Activated T-helper 9 cell treated with anti-CD3 and anti-CD28 coated beads, Interleukin-2, amount 50 U/mL, for 16 hours (primary cell): ENCODE measurements at places on chromosomes 7 and 10.

GRCh38 chr7:90713628-90714027, 117.5 kb downstream of the CDK14 start:
- DNase-seq, result no peak

- DNase-seq, result no peak
Measured at GRCh38 chr7:131629217-131629882, 72.9 kb upstream of the PODXL start.

DNA sequence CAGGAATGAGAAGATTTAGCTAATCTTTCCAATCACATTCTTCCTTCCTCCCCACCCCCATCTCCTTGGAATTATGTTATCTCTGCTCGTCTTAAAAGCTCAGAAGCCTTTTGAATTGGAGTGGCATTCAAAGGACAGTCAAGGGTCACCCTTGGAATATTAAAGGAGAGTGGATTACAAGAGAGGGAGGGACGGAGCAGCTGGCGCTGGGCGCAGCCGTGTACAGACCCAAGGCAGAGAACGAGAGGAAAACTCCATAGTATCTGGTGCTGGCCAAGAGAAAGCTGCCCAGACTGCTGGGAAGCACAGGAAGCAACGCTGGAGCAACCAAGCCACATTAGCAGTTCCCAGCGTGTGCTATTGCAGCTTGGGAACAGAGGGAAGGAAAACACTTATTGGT, 95.7 kb downstream of the POU6F2 start:
- no peak for DNase-seq

GRCh38 chr10:124993736-124994451, 52.0 kb downstream of the ZRANB1 start:
- no peak for DNase-seq

GRCh38 chr10:6148908-6149307, 53.8 kb upstream of the PFKFB3 start:
- no peak for DNase-seq

DNA sequence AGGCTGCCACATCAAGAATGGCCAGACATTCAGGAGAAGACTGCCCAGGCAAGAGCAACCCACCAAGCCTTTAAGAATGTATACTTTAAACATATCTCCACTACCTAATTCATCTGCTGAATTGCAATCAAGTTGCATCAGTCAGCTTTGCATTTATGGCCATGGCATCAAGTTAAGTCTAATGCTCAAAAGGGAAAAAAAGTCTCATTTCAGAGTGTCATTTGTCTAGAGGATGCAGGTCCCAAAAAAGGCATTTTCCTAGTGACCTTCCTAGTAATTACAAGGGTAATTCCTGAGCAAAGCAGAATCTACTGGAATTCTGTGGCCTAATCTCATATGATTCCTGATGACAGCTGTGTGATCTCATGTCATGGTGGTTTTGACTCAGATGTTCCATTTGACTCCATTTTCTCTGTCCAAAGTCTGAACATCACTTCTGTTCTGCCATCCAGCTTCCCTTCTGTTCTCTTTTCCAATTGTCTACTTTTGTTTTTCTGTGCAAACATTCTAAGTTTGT, 7.3 kb upstream of the CABCOCO1 start:
- no peak for DNase-seq

DNA sequence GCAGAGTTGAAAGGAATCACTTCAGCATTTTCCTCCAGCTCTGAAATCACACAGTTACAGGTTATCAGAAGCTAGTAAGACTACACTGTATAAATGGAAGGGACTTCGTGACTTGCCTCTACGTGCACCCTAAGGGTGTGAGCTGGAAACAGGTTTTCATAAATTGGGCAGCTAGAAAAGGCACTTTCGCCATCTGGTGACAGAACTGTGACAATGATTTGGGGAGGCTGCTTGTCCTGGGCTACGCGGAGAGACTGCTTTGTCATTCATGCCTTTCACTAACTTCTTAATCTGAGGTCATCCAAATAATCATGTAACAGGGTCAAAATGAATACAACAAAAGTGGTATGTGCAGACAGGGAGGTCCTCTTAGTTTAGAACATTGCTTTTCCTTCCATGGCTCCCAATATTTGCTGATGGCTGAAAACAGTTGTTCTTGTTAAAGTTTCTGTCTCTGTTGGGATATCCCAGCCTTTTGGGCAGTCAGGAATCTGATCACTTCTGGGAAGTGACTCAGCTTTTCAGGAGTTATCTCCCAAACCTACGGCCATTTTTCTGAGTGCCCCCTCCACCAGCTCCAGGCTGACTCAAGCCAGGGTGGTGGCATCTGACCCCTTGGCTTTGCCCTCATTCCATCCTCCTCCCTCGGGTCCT, 17.8 kb downstream of the VWC2 start:
- no peak for DNase-seq

DNA sequence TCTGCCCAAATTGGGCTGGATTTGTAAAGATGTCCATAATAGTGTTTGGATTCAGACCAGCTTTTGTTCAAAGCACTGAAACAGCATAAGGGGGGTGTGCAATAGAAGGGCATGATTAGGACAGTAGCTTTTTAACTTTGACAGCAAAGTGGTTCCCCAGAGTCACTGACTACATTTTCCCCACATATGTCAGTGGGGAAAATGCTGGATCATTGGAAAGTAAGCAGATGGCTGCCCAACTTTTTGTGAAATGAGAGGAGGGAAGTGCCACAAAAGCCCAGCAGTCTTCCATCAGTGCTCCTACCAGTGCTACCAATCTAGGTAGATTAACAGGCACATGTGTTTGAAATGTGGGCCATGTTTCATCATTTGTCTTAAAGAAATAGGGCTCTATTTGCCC, 162.8 kb downstream of the FZD1 start:
- no peak for DNase-seq

DNA sequence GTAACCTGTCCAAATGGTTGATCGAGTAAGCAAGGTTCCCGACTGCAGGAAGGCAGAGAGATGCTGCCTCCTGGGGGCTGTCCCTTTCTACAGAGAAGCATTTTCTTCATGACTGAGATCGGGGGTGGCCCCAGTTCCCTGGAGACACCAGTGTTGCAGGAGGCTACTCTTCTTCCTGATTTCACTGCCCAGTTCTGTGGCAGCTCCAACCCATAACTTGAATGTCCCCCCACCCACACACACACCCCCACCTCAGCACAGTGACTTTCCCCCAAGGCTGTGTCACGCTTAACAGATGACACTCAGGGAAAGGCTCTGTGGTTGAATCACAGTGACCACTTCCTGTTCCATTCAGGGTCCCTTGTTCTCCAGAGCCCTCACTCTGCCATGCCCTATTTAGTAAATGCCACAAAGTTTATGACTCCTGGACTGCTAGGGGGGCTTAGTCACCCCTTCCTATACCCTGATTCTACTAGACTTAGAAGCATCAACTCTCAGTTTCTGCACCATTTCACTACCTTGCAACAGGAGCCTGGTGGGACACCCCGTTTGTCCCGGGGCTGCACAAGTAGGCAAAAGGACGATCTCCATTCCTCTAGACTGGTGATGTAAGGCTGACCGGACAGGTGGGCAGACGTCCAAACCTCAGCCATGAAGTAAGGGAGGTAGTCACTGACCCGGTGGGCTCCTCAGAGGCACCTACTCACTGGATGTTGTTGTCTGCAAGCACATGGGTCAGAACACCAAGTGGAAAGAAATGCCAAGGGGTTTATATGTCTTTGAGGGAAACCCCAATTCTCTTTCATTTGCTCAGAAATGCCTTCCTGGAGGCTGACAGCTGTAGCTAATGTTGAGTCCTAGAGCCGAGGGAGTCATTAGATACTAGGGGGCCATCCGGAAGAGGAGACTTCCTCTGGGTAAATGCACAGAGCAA, 31.3 kb upstream of the SMC3 start:
- peak; percentile 65 for DNase-seq

- DNase-seq, result no peak
Measured at GRCh38 chr7:149310113-149310836, 48.3 kb downstream of the ZNF783 start.

- peak; percentile 42 for DNase-seq
Measured at GRCh38 chr10:122515588-122516231, 44.8 kb upstream of the DMBT1 start.

- no peak for DNase-seq
Measured at GRCh38 chr7:25455683-25456251, 227.5 kb upstream of the NPVF start.

GRCh38 chr7:98192781-98193457, 18.3 kb upstream of the BHLHA15 start:
- no peak for DNase-seq

DNA sequence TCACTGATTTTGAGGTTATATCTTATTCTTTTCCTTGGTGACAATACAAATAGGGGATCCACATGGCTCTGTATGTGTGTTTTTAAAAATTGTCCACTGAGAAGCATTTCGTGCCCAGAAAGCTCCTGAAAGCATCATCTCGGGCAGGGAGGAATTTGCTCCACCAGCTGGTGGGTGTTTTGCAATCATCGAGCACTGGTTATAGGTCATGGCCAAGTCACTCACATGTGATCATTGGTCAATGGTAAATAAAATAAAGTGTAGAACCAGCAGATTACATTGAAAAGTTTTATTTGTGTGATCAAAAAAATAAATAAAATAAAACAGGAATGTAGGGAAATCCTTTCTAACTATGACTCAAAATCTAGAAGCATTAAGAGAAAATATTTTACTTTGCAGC, 23.0 kb upstream of the SNX13 start:
- no peak for DNase-seq

DNA sequence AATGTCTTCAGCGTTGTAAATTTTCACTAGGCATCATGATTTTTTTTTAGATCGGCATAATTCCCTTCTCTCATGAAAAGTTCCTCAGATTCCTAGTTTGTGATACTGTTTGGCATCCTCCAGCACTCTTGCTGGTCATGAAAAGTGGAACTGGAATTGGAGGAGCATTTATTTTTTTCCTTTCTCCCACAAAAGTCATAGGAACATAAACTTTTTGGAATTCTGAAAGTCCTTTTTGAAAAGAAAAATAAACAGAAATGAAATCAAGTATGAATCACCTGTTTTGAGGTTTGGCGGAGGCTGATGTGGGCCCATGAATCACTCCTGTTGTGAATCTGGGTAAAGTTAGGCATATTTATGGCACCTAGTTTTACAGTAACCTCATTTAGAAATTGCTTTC, 17.7 kb downstream of the CACNB2 start:
- no peak for DNase-seq
